Activated CD4-positive, alpha-beta T cell treated with anti-CD3 and anti-CD28 coated beads for 24 hours (primary cell): ENCODE measurements at places on chromosomes 5 and 9.

DNA sequence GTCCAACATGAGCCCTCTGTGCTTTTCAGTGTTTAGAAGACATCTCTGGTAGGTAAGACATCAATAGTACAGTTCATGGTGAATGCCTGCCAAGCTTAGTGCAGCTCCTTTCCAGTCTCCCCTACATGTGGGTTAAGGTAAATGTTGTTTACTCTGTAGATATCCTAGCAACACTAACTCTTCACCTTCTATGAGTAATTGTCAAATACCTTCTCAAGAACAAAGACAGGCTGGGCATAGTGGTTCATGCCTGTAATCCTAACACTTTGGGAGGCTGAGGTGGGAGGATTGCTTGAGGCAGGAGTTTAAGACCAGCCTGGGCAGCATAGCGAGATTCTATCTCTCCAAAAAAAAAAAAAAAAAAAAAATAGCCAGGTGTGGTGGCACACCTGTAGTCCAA is 18.7 kb upstream of the RASGRF2 start:
- no peak for DNase-seq

- DNase-seq, result no peak
These were observed 21.3 kb downstream of the KCTD16 start for GRCh38 chr5:144191998-144192397.

GRCh38 chr9:117145811-117146490 is 268.9 kb downstream of the ASTN2 start:
- no peak for DNase-seq

GRCh38 chr5:95927927-95928723 is 33.5 kb downstream of the ELL2 start:
- no peak for DNase-seq

DNA sequence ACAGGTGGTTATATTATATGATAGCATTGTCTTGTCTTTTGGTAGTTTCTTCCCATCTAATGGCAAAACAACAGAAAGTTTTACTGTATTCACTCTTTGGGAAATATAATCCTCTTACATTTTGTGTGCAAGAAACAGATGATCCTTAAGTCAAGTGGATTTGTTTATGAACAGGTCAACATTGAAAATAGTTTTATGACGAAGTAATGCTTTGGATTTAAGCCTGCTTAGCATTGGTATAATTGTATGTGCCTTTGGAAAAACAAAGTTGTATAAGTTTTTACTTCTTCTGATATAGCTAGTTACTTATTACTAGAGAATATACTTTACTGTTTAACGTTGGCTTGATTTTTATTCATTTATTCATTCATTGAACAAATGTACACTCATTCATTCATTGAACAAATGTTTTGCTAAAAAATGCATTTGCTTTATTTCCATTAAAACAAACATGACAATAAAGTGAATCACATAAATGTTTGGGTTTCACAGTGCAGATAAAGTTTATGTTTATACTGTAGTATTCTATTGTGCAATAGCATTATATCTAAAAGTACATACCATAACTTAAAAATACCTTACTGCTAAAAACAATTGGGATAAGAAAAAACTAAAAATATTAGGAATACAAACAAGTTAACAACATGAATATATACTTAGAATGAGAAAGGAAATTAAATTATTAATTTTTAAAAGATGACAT is 12.3 kb downstream of the SGCD start:
- no peak for DNase-seq

DNA sequence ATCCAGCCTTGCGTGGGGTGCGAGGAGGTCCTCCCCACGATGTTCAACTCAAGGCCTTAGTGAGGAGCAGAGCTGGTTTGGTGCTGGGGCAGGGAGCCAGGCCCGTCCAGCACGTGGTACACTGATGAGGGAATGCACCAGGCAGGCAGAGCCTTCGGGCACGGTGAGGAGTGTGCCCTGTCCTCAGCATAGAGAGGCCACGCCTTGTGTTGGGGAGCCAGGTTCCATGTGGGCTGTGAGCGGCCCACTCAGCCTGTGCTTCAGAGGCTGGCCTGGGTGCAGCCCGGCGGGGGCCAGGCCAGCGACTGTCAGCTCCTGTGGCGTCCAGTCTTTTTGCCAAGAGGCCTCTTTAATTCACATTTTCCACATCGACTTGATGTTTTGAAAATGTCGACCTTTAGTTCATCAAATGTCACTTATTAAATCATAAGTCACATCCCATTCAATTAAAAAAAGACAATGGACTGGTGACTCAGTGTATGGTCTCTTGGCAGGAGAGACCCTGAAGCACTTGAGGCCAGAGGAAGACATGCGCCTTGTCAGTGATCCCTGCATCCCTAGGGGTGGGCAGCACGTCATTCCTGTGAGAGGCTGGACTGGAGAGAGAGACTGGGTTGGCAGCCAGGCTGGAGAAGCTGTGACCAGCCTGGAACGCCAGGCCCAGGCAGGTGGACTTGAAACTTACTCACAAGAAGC is 21.7 kb downstream of the ERGIC1 start:
- no peak for DNase-seq

- DNase-seq, result no peak
These were observed 80.9 kb upstream of the SPATA31D4 start for GRCh38 chr9:81847181-81847915.

GRCh38 chr9:126157826-126158587 is 168.6 kb upstream of the MVB12B start:
- no peak for DNase-seq

- no peak for DNase-seq
These were observed 13.3 kb downstream of the ABO start for GRCh38 chr9:133261753-133262120.

GRCh38 chr9:110308633-110309038 is 29.0 kb downstream of the TXNDC8 start:
- DNase-seq, result no peak

DNA sequence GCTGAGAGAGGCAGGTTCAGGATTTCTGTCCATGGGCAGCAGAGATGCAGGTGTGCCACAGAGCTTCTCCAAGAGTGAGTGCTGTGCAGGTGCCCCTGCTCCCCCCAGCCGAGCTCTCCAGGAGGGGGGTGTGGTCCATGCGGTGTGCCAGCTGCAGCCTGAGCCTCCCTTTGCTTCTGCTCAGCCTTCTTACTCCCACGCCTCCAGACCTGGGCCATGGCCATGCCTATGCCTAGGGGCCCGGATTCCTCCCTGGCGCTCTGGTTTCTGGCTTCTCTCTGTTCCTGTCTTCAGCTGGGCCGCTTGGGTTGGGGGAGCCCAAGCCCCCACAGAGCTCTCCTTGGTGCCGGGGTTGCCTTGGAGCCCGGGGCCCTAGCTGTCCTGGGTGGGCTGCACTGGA is 133.3 kb downstream of the CACNA1B start:
- no peak for DNase-seq

- DNase-seq, result peak; percentile 17
These were observed 270.1 kb downstream of the HSPA4 start for GRCh38 chr5:133321833-133322420.

DNA sequence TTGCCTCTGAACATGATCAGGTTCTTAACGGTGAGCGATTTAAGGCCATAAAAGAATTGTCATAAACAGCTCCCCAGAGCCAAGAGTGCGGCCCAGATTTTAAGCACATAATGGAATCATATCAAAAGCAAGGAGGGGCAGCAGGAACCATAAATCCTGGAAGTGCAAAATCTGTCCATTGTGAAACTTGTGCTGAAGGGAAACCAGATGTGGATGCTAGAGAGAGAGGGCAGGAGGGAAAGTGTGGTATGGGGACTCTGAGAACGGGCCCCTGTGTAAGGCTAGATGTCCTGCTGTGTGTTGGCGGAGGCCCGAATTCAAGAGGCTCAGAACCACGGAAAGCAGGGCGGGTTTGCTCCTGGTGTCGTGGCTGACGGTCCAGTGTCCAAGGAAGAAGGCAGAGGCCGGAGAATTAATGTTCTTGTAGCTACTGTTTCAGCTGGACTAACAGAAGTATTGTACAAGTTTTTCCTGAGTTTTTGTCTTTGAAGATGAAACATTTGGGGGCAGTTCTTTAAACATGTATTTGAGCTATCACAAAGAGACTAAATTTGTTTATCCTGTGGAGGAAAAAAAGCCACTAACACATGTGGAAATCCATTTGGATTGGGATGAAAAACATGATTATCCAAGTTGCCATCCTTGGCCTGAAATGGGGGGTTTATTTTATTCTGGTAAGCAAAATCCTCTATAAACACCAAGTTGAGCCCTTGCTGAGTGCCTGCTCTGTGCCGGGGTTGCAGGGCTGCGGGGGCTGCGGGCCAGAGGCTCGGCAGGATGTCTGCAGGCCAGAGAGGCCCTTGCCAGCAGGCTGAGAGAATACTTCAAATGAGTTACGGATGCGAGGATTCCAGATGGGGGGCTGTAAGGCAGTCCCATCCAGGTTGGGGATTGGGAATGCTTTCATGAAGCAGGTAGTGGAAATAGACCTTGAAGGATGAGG is 9.2 kb upstream of the CXCL14 start:
- DNase-seq, result no peak

GRCh38 chr5:150118561-150119229 is 32.3 kb upstream of the CSF1R start:
- no peak for DNase-seq

GRCh38 chr9:98930792-98931191 is 12.9 kb upstream of the COL15A1 start:
- no peak for DNase-seq

DNA sequence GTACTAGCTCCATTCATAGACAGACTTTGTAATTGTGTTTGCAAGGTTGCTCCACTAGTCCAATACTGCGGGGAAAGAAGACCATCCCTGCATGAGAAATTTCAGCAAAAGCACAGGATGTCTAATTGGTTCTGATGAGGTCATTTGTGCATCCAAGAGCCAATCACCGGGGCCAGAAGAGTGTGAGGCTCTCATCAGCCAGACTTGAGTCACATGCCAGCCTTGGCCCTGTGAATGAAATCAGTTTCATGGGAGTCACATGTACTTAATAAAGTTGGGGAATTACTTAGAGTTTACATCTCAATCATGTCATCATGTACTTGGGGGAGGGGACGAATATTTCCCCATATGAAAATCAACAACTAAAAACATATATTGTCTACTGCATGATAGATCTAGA is 1236.0 kb downstream of the MAT2B start:
- DNase-seq, result no peak

DNA sequence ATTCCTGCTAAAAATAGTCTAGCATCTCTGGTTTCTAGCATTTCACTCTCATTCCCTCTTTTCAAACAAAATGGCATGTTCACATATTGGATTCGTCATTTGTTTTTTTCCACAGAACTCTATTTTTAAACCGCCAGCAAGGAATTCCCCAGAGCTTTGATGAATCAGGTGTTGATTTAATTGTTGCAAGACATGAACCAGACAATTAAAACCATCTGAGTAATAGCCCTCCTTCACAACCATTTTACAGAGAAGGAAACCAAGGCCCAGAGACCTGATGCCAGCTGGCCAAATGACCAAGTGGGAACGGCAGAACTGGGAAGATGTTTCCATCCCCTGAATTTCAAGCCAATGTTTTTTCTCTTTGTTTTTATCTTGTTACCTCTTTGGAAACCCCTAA is 167.0 kb downstream of the CAAP1 start:
- DNase-seq, result no peak

DNA sequence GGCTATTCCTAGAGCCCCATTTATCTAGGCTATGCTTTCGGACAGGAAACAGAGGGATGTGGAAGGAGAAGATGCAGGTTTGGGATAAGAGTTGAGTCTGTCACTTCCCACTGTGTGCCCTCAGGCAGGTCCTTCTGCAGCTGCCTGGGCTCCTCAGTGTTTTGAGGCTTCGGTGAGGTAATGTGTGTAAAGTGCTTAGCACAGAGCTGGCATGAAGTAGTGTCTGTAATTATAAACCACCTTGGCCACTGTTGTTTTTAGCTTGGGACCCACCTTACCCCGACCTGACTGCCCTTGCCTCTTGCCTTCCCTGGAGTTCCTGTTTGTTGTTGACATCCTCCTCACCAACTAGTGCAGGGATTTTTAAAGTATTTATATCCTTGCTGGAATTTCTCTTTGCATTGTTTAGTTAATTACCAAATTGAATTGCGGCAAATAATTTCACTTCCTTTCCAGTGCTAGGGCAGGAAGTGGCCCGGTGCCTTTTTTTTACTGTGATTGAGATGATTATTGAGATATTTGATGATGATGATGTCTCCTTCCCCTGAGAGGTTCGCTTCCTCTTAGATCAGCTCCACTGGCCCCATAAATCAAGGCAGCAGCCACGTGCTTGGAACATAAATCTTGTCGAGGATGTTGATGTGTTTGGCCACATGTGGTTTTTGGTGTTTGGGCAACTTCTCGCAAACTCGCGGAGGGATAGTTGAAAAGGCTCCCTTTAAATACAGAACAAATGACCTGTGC is 38.3 kb upstream of the DAB2IP start:
- no peak for DNase-seq

DNA sequence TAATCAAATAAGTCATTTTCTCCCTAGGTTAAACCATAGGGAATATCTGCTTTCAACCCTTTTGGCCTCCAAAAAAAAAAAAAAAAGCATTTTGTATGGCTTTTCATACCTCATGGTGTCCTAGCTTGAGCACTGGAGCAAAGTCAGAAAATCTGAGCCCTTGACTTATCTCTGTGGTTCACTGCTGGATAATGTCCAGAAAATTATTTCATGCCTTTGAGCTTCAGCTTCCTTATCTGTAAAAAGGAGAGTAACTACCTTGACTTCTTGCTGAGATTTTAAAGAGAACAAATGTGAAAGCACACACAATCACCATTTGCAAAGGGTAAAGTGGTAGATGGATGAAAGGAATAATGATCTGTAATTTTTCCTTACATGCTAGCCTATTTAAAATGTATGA is 165.9 kb downstream of the ALDH1A1 start:
- DNase-seq, result no peak

DNA sequence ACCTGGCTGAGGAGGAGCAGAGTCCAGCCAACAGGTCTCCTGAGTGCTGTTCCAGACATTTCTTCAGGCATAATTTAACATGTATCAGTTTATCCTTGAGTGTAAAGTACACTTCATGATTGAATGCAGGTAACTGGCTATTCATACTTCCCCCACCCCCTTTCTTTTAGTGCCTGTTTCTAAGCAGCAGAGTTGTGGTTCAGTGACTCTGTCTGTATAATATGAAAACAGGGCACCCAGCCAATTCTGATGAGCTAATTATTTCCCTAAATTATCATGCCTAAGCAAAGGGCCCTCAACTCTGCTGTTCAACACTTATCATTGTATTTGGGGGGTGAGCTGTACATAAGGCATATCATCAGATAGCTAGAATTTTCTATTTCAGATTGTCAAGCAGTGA is 51.9 kb upstream of the ZSWIM6 start:
- no peak for DNase-seq

DNA sequence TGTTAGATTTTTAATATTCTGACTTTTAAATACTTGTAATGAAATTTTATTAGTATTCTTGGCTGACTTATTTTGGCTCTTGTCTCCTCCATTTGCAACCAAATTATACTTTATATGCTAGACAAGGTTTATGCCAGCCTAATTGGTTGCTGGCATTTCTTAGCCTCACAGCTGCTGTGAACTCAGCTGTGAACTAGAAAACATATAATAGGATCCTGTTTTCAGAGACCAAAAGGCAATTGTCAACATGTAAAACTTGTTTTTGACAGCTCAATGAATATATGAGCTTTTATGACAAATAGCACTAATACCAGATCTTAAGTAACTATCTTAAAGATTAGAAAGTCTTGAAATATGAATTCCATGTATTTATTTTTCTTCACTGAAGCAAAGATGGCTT is 25.9 kb downstream of the KIF2A start:
- DNase-seq, result no peak

- no peak for DNase-seq
These were observed 114.6 kb upstream of the ADAMTSL1 start for GRCh38 chr9:18359335-18359734.
